ENCODE measurements at places on chromosomes 3 and 15.

DNA sequence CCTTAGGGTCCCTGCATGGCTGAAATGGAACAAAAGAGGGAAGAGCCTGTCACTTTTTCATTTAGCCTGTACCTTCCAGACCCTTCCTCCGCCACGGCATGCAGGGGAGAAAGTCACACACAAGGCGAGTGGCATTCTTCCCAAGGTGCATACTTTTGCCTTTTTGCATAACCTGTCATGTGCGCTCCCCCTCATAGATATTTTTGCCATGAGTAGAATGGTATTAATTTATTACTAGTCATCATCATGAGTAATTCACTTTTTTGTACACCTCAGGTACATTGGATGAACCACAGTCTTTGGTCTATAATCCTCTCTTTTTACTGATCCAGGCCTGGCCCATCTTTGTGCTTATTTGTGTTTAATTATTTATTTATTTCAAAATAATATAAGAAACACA lies 8.9 kb upstream of the BUB1B start:
- DNase-seq = no peak

GRCh38 chr3:194691481-194692283 lies 6.0 kb downstream of the FAM43A start:
- DNase-seq = peak; percentile 70

GRCh38 chr3:151135541-151136337 lies 50.3 kb downstream of the MED12L start:
- DNase-seq = no peak

DNA sequence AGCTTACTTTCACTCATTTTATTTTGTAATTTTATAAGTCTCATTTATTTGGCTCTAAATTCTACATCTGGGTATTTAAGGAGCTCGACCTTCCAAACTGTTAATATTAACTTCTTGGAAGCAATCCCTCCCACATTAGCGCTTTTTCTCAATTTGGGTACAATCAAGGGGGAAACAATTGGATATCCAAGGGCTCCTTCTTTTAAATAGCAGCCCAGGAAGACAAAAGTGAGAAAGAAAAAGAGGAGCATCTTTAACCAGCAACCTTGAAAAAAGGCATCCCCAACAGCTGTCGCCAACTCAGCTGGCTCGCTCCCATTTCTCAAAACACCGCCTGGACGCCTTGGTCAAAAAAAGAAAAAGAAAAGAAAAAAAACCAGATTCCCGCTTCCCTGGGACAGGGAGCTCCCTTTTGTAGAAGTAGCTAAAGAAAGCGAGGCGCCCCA lies 873 bp downstream of the C3orf70 start:
- no peak for DNase-seq

DNA sequence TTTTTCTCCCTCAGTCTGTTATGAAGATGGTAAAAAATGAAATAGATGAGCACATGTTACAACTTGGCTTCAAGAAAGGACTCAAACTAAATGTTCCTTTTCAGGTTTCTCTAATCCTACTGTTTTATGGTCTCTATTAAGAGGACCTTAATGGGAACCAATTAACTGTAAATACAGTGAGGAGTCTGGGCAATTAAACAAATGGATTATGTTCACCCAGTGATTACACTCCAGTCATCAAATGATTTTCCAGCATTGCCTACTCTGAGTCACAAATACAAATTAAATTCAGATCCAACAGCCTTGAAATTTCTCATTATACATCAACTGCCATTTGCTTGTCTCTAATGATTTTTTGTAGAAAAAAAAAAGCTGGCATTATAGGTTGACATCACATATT lies 129.2 kb downstream of the NEK10 start:
- DNase-seq = no peak

DNA sequence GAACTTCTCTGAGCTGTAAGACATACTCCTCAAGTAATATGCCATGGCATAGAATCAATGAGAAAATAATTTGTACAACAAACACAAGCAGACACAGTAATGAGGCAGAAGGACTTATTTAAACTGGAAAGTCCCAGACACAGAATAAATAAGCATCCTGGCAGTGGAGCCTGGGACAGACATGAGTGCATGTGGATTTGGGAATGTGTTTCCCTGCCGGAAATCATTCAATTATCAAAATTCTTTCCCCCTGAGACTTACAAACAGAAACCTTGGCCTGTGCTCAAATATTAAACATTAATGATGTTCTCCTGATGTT lies 520.1 kb downstream of the ROBO1 start:
- no peak for DNase-seq

DNA sequence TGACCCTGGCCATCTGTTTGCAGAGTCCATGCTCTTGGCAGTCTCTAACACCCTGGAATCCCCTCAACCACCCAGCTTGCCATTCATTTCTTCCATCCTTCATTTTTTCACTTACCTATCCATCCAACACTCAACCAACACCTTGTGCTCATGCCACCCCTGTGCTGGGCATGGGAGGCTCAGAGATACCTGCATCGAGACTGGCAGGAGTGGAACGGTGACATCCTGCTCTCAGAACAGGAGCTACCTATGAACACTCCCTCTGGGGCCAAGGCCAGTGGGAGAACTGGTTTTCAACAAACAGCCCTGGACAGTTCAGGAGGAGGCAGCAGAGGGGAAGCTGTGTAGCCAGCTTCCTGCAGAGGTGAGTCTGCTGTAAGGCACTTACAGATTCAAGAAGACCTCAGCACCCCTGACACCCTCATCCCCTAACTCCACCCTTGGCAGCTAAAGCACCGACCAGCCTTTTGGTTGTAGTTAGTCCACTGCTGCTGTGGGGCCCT lies 19.5 kb upstream of the ATP2B2 start:
- DNase-seq = no peak

DNA sequence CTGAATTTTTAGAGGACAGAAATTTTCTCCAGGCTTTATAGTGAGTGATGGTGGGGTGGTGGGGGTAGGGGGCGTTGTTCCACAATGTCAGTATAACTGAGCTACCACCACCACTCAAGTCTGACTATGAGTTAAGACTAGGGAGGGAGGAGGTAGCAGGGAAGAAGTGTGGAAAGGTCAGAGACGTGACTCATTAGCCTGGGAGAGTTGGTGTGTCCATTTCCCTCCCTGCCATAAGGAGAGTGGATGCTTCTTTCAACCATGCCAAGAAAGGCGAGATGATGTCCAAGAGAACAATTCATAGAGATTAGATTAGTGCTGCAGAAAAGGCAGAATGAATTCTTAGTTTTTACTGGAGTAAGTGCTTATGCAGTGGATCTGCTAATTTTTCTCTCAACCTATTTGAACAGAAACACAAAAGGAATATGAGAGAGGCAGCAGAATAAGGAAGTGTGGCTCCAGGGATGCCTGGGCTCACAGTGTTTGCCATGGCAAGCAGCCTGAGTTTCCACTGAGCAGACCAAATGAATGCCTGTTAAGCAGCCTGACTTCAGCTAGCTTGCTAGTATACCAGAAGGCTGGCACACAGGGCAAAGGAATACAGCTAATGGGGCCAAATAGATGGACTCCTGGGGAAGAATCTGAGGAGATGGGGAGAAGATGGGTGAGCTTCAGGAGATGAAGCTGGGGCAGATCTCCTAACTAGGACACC lies 708.9 kb downstream of the NTRK3 start:
- no peak for DNase-seq

Data from D341Med (cell line).